ENCODE measurements at places on chromosomes 2 and 18.
A peak's percentile ranks its signal among the peaks of the same experiment; 100 is the strongest.

DNA sequence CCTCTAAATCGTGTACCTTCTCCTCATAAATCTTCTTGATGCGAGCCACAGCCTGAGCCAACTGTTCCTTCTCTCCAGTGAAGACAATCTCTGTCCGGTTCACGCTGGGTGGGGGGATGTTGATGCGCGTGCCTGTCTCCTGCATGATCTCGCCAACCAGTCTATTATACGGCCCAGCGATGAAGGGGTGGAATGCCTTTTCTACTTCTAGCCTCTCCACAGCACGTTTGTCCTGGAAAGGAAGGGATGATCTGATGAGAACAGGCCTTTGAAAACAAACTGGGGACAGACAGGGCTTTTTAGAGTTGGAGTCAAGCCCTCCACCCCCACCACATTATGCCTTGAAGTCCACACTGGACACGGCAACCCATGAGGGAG, 59.3 kb downstream of the HDLBP start:
- no peak for DNase-seq

- no peak for DNase-seq
Measured at GRCh38 chr2:110837446-110838409, 105.4 kb downstream of the ACOXL start.

- no peak for DNase-seq
Measured at GRCh38 chr2:70978341-70979179, at the start of gene ANKRD53. Gene ANKRD53 (plus strand): TSS chr2:70978630. CDS start chr2:70978646, 16 bp downstream.

DNA sequence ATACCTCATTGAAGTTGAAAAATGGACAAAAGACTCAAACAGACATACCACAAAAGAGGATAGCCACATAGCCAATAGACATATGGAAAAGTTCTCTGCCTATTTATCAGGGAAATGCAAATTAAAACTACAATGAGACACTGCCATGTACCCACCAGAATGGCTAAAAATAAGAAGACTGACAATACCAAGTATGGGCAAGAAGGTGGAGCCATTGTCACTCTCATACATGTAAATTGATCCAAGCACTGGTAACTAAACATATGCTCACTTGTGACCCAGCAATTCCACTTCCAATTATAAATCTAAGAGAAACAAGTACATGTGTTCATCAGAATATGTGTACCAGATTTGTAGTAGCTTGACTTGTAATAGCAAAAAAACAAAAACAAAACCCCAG, 4.6 kb downstream of the LOXHD1 start:
- no peak for DNase-seq

- no peak for DNase-seq
Measured at GRCh38 chr2:181886192-181886591, 5.3 kb upstream of the ITPRID2 start.

DNA sequence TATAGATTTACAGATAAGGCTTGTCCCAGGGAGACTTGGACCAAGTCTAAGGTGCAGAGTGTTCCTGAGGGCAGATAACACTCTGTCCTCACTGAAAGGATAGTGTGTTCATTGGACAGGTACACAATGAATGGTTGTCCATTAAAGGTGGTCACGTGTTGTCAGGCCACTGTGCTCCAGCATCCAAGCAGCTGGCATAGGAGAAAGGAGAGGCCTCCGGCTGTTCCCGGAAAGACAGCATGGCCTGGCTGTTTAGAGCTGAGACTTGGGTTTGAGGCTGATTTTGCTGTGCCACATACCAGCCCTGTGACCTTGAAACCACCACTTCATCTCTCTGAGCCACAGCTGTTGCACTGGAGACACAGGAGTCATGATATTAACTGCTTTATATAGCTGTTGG, 19.6 kb upstream of the SULT1C3 start:
- no peak for DNase-seq

- DNase-seq: no peak
Measured at GRCh38 chr2:231745303-231746038, 35.6 kb downstream of the PDE6D start.

- no peak for DNase-seq
Measured at GRCh38 chr2:30786923-30787685, 20.1 kb downstream of the CAPN13 start.

DNA sequence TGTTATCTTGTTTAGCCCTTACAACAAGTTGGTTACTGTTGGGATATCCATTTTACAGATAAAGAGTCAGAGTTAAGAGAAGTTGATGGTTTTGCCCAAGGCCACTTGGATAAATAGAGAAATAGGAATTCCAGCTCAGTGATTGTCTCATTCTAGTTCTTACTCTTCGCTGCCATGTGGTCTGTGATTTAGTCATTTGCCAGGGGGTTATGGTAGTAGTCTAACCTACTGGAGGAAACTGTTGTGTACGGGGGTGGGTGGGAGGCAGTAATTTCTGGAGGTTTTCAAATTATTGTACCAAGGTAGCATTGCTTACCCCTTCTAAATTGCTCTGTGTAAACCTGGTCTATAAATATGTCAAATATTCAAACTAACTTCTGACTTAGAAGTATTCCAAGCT, 110.4 kb downstream of the MAP2 start:
- DNase-seq: no peak

- no peak for DNase-seq
Measured at GRCh38 chr2:39875182-39875913, 96.3 kb upstream of the THUMPD2 start.

GRCh38 chr2:24579053-24579803, 88.2 kb downstream of the NCOA1 start:
- DNase-seq: no peak

DNA sequence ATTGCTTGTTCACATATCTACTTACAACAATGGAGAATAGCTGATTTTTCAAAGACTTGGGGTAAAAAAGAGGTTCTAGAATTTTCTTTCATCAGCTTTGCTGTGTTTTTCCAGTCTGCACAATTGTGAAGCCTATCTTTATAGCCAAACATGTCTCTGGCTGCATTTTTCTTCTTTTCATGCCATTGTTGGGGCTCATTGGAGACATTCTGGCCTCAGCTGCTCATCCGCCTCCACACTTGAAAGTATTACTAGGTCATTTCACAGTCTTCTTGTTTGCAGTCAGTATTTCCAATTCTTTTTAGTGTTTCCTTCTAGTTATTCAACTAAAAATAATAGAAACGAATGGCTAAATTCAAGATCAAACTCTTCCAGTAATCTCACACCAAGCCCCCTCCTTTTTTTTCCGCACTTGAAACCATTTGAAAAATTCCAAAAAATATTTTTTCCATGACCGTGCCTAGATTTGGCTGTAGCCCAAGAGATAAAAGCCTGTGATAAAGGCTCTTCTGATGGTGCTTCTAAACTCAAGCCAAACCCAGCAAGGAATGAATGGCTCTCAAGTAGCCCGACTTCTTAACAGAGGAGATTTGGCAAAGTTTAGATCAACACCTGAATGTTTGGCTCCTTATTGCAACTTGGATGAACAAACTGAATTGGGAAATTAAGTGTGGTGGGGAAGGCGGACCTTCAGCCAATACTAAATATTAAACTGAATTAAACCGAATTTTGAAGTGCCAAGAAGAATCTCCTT, 103.4 kb downstream of the NRP2 start:
- no peak for DNase-seq

DNA sequence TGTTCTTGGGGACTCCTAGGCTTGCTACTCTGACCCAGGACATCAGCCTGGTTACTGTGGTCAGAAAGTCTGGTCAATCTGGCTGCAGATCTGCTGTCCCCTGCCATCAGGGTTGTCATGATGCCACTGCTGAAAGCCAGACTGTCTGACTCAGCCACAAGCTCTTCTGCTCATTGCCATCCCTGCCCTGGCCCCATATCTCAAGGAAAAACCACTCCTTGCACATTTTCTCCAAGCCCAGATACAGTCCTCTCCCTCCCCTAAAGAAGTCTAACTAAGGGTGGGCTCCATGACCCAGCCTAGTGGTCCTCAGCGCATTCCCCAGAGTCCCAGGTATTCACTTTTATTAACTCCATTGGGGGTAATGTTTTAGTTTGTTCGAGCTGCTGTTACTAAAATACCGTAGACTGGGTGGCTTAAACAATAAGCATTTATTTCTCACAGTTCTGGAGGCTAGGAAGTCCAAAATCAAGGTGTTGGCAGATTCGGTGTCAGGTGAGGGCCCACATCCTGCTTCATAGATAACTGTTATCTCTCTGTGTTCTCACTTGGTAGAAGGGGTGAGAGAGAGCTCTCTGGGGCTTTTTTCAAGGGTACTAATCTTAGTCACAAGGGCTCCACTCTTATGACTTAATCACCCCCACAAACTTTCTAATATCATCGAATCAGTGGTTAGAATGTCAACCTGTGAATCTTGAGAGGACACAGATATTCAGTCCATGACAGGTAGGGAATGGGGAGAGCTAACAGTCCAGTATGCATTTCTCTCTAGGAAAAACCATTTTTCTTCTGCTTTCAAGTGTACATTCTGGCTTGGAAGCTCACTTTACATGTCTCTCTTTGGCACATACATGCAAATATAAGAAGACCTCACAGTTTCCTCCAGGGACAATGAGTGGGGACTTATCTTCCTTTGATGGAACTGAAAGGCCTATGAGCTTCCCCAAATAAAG, 94.8 kb upstream of the CXCR4 start:
- peak; percentile 28 for DNase-seq

DNA sequence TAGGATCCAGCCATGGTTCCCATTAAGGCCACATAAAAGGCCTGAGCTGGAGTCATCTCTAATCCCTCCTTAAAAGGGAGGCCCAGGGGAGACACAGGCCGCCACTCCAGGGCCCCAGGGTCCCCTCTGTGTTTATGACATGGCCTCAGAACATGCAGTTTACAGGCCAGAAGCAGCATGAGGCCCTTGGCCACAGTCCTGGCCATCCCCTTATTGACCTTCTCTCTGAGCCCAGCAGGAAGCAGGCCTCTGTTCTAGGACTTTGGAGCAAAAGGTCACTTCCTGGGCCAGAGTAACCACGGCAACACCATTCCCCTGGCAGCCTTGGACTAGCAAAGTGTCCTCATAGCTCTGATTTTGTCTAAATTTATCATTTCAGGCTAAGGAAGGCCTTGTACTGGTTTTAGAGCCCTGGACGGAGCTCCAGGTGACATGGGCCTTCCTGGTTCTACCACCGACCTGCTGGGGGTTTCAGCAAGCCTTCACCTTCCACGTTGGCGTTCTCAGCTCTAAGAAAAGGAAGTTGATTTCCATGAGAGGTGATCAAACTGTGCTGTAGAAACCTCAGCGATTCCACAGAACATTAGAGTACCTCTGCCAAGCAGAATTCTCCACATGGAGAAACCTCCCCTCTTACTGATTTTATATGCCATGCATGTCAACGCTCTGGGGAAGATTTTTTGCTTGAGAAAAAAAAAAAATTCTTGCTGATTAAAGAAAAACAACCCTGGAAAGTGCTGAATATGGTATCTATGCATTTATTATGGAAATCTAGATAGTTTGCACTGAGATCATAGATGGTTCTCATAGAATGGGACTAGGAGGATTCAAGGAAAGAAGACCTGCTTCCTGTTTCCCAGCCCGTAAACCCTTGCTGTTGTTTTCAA, 53.7 kb downstream of the HS1BP3 start:
- DNase-seq: no peak

DNA sequence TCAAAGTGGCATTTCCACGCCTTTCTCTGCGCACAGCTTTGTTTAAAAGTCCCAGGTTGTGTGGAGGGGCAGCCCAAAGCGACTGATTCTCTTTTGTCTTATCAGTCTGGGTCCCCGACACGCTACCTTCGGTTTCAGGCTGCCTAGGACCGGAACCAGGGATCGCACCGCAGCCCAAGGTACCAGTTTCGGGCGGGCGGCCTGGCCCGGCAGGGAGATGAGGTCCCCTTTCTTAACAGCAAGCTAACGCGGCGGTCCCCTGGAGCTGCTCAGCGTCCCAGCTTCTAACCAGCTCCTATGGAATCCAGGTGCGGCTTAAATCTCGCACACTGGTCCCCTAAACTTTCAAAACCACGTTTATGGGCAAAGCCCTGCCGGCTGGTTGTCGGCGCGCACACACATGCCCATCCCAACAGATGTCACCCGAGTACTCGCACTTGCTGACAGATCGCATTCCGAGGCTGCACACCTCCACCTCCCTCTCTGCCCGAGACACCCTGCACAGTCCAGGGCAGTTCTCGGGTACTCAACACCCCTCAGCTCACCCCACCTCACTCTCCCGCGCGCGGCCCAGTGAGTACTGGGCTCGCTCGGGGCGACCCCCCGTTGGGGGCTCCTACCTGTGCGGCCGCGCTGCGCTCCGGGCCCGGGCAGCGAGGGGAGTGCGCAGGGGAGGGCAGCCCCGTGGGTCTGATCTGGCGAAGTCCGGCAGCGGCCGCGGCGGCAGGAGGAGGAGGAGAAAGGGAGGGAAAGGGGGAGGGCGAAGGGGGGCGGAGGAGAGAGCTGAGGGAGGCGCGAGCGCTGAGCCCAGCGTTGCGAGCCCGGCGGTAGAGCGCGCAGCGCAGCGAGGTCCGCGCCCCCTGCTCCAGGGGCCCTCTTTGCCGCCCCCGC, at the start of gene EFEMP1:
TSS of gene EFEMP1 (minus strand) at position 692 of the 891 bp plus-strand sequence. CDS start 1,342 bp downstream, outside the sequence.
- no peak for DNase-seq

DNA sequence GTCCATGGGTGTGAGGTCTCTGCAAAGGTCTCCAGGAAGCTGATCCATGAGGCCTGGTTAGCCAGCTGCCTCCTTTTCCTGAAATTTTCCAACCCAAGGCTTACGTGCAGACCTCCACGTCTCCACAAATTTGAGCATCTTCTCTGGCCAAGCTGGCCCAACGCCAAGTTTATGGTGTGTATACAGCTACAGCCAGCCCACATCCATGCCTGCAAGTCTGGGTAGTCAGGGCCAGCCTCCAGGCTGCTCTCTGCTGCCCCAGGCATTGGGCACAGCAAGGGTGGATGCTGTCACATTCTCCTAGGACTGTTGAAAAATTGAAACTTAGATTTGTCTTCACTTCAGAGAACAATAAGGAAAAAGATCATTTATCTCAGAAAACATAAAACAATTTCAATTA, 525.5 kb upstream of the CHAC2 start:
- DNase-seq: no peak

DNA sequence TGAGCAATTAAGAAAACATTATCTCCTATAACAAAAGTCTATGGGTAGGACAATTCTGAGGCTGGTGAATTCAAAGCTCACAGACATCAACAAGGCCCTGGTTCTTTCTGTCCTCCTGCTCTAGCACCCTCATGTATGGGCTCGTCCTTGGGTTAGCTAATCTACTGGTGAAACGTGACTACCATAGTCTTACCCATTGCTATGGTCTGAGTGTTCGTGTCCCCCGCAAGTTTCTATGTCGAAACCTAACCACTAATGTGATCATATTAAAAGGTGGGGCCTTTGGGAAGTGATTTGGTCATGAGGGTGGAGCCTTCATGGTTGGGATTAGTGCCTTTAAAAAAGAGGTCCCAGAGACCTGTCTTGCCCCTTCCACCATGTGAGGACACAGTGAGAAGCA, 564.7 kb downstream of the TNS1 start:
- no peak for DNase-seq

DNA sequence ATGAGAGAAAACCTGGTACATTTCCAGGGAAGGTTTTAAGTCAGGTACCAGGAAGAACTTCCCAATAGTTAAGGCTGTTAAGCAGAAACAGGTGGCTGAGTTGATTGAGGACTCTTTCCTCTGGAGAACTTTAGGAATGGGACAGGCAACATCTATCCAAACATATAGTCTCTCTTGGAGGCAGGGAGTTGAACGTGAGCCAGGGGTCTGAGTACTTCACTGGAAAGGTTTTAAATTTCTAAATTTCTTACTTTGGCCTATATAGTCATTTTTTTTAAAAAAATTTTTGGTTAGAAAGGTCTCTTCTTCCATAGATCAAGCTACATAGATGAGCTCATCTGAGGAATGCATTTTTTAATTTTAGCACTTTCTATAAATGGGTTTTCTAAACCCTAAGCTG, 261.4 kb upstream of the TCF4 start:
- no peak for DNase-seq

All from stimulated activated CD8-positive, alpha-beta memory T cell treated with anti-CD3 and anti-CD28 coated beads, Interleukin-7, amount 100 ng/mL, for 48 hours (primary cell).